Cerebellar nuclear complex (tissue), 1 donor: ENCODE measurements at places on chromosomes 12 and 14.

GRCh38 chr12:104721936-104722335, 236.2 kb downstream of the SLC41A2 start:
- DNase-seq, result no peak

DNA sequence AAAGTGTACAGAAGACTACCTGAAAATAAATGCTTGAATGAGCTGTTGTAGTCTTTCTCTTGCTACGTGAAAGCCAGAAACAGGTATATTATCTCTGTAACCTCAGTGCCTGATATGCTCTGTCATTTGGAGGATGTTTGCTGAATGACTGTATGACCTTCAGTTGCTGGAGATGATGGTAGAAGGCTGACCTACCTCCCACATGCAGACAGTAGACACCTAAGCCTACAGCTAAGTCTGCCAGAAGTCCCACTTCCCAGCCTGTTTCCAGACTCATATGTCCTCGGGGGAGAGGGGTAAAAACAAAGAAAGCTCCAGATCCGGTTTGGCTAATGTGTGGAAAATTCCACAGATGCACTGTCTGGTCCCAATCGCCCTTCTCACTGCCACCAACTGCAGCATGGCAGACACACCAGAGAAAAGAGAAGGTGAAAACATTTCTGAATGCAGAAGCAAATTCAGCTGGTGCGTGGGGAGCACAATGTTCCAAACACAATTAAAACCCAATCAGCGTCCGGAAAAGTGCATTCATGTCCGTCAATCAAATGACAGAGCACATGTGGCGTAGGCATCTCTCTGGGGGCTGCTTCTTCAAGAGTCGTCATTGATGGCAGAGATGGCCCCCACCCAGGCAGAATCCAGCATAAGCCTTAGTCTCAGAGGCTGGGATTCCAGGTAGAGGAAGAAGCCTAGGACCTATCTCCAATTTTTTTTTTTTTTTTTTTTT, 76.3 kb upstream of the TBX3 start:
- DNase-seq, result no peak

DNA sequence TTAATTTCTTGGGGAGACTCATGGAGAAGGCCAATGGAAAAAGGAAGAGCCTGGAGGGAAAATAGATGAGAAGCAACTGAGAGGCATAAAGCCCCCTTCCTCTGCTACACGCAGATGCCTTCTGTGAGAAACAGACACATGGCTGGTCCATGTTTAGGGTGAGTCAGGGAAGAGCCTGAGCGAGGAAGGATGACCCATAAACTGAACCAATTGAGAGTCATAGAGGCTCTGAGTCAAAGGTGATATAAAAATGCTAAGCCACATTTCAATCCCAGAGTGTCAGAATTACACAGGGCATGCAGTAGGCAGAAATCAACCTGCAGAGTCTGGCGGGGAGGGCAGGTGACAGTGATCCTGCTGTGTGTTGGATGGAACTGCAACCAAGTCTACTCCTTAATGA, 30.1 kb upstream of the NEDD1 start:
- no peak for DNase-seq

DNA sequence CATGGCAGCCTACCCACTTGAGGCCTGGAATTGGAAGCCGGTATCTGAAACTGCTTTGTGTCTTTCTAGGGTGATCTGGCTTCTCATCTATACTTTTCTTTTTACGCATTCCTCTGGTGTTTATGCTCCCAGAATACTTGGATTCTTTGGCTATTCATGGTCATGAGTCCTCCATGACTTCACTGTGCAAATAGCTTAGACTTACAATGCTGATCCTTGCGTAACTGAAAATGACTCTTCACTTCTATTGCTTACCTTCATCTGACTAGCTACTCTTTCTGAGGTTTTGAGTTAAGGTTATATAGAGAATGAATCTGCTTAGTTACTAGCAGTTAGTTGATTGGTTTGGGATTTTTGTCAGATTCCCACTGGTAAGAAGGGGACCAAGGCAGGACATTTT, 121.7 kb upstream of the NOVA1 start:
- no peak for DNase-seq

DNA sequence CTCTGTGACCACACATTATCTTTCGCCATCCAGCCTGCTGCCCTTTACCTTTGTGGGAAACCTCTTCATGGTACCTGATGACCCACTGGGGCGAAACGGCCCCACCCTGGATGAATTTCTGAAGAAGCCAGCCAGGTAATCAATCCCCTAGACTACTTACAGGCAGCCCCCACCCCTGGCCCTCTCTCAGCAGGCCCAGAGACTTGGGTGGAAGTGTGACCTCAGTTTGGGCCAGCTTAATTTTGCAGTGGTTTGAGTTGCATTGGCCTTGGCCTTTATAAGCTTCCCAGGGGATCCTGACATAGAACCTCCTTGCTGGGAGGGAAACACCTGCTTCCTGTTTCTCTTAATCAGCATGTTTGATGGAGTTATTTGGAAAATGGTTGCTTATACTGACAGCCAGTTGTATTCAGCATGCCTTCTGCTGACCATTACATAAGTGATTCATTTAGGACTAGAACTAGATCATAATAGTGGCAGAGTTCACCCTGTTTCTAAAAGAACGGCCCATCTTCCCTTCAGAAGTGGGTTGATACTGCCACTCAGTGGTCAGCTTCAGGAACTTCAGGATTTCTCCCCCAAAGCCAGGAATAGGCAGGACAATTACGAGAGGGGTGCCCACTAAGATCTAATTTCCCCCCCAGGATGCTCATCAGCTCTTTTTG, 6.1 kb downstream of the SDR39U1 start:
- no peak for DNase-seq

GRCh38 chr14:74978416-74978947, 23.1 kb upstream of the PGF start:
- DNase-seq, result no peak

GRCh38 chr12:68800294-68800693, 7.7 kb upstream of the MDM2 start:
- no peak for DNase-seq

GRCh38 chr12:123150275-123150743, 581 bp downstream of the PITPNM2 start:
- DNase-seq, result no peak

- DNase-seq, result no peak
These were observed 2.7 kb upstream of the NXPH4 start for GRCh38 chr12:57213763-57214397.

DNA sequence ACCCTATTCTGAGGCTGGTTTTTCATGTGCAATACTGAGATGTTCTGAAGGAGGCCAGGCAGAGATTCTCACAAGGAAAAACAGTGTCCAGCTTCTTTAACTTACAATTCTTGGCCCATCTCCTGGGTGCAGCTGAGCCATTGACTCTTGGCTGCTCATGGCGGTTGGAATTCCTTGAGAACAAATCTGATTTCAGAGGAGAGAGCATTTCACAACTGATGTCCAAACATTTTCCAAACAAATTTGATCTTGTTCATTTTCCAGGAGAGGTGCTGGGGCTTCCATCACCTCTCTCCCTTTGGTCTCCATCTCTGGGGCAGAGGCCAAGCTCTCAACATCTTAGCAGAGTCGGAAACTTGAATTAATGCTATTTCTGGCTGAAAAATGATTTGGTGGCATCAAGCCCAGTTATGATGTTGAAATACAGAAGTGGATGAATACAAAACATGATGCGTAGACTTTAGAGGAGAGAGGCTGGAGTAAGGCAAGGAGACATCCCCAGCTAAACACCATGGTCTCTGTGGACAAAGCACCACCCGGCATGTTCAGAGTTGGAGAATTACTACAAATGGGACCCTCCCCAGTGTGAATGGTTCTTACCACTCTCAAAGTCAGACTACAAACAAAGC, 593.0 kb downstream of the VRK1 start:
- no peak for DNase-seq

DNA sequence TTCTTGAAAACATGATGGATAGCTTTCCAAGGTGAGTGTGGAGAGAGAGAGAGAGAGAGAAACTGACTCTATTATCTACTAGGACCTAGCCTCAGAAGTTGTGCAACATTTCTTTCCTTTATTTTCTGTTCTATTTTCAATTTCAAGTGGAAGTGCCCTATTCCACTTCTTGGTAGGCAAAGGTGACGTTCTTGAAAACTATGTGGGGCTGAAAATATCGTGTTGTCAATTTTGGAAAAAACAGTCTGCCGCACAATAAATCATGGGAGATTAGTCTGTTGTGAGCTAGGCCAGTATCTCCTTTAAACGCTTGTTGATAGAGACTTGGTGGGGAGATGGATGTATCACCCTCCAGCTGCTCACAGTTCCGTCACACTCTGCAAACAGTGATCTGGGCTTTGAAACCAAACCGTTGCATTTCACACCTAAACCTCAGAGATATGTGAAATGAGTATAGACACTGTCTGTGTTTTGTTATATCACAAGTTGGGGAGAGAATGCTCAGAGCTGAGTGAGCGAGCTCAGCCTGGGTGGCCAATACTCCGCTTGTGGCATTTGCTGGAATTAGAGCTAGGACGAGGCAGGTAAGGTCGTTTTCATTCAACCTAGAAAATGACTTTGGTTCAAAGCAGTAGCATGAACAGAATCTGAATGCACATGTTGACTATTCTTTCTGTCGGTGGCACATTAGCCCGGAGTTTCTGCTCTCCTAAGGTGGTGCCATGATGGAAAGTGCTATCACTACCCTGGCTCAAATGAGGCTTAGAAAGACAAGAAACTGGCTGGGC, 75.1 kb upstream of the ST8SIA1 start:
- DNase-seq, result no peak

GRCh38 chr12:96822641-96823040, 84.4 kb upstream of the NEDD1 start:
- no peak for DNase-seq

- no peak for DNase-seq
These were observed 9.2 kb downstream of the ZNF219 start for GRCh38 chr14:21089271-21089670.

DNA sequence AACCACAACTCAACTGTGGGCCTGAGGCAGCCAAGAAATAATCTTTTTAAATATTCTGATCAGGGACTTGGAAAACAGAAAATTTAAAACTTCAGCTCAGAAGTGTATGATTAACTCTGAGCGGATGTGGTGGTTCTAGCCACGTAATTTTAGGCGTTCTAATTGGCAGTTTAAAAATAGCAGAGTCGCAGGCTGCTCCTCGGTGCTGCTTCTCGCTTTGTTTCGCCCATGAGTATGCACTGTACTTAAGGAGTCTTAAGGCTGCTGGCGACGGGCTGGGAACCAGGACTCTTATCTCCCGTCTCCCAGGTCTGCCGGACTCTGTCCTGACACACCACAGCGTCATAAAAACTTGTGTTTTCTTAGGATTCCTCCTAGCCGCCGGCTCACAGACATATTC, 113.4 kb upstream of the PELI2 start:
- no peak for DNase-seq

DNA sequence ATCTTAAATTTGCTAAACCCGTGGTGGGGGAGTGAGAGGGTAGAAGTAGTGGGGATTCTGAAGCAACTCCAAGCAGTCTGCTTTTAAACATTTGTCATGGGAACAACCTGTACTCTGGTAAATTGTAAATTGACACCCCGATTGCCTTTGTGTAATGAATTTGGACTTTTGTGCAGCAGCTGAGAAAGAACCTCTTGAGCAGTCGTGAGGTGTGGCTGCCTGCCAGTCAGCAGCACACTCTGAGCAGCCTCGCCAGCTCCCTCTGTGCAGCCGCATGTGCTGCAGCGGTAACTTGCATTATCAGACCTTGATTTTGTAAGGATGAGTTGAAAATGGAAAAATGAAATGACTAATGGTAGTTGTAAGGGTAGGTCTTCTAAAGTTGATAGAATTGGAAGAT, 74.3 kb downstream of the SUSD6 start:
- no peak for DNase-seq

- no peak for DNase-seq
These were observed 5.8 kb downstream of the SLC38A2 start for GRCh38 chr12:46366771-46367170.
